Activated CD8-positive, alpha-beta T cell treated with anti-CD3 and anti-CD28 coated beads for 36 hours (primary cell): ENCODE measurements at places on chromosomes 5 and 9. TPM values are rescaled to one million over a fixed set of nuclear protein-coding genes. Genes with fewer than 3 reads are reported as not detected.

The BRIX1 gene
- 77.3 TPM for total RNA-seq

GRCh38 chr5:127518319-127518621 lies 830 bp downstream of the PRRC1 start:
- H3K4me3 ChIP-seq: peak overlapping the region; percentile 84
- peaks cover 1% of the 10 kb centered on the region for H3K27me3 ChIP-seq
- H3K4me1 ChIP-seq: peaks cover 31% of the 10 kb centered on the region
- no peak for DNase-seq

The PAEP gene
- not detected for total RNA-seq

DNA sequence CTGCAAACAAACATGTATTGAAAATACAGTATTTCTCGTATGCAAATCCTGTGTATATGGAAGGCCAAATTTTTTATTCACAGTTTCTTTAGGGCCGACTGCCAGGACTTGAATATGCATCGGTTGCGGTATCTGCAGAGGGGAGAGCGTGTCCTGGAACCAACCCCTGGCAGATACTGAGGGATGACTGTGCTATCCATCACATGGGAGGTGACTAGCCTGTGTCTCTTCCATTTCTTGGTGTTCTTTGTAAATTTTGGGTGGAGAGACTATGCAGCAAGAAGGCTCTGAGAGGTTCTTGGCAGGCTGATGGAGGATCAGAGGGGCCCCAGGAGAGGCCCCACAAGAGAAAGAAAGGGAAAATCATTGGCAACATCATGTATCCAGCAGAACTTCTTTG lies 384.3 kb downstream of the YTHDC2 start:
- H3K4me3 ChIP-seq: no peak overlapping the region
- no peak overlapping the region for H3K27ac ChIP-seq
- H3K4me1 ChIP-seq: no peaks in the 10 kb centered on the region

GRCh38 chr9:72978744-72979143 lies 25.9 kb upstream of the ALDH1A1 start:
- H3K27me3 ChIP-seq: peaks cover 3% of the 10 kb centered on the region
- no peak for DNase-seq
- no peak overlapping the region for H3K4me3 ChIP-seq
- H3K4me1 ChIP-seq: no peaks in the 10 kb centered on the region

GRCh38 chr5:170334626-170335025 lies 37.0 kb upstream of the LCP2 start:
- H3K4me1 ChIP-seq: peaks cover 39% of the 10 kb centered on the region
- no peak overlapping the region for H3K4me3 ChIP-seq
- peak; percentile 60 for DNase-seq
- H3K36me3 ChIP-seq: no peaks in the 10 kb centered on the region
- no peaks in the 10 kb centered on the region for H3K27me3 ChIP-seq

The SPINK14 gene
- not detected for total RNA-seq

The SPOCK1 gene
- total RNA-seq: not detected

- H3K4me1 ChIP-seq: peaks cover 39% of the 10 kb centered on the region
- peak; percentile 20 for DNase-seq
- no peak overlapping the region for H3K4me3 ChIP-seq
- H3K27ac ChIP-seq: peak overlapping the region; percentile 3
- no peaks in the 10 kb centered on the region for H3K27me3 ChIP-seq
Measured at GRCh38 chr5:159240301-159240870, 22.7 kb upstream of the UBLCP1 start.

- no peak within 1 kb of the TSS for H3K4me3 ChIP-seq
- no peak within 1 kb of the TSS for H3K27ac ChIP-seq
- H3K36me3 ChIP-seq: no peaks in the 10 kb centered on the region
- peaks cover 13% of the 10 kb centered on the region for H3K27me3 ChIP-seq
Measured at GRCh38 chr9:14722391-14723035, at the start of gene CER1. TSS of gene CER1 (minus strand) at chr9:14722733. CDS start at chr9:14722672, 61 bp downstream.

DNA sequence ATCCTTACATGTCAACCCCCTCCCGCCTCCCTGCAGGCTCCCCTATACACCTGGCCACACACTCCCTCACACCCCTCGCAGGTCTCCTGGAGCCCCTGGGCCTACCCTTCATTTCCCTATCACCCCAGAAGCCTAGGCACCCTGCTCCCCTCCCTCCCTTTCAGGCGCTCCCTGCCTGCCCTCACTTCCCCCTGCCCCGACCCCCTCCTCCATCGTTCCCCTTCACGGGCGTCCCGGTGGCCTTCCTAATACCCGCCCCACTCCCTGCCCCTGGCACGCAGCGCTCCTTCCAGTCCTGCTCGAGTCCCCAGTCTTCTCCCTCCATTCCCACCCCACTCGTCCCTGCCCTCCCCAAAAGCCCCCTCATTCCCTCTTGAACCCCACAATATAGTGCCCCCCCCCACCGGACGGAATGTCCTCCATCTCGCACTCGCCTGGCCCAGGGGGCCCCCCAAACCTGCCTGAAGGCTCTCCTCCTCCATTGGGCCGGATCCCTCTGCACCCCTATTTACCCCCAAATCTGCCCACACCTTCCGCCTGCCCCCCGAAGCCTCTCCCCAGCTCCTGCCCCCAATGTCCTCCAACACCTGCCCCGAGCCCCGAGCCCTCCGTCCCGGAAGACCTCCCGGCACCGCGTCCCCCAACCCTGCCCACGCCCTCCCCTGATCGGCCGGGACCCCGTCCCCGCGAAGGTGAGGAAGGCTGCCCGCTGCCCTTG lies 746 bp downstream of the STRBP start:
- no peaks in the 10 kb centered on the region for H3K27me3 ChIP-seq
- DNase-seq: no peak
- peak overlapping the region; percentile 13 for H3K27ac ChIP-seq
- H3K4me1 ChIP-seq: peaks cover 40% of the 10 kb centered on the region
- no peaks in the 10 kb centered on the region for H3K36me3 ChIP-seq
